ENCODE measurements at places on chromosomes 2 and 18.
A peak's percentile ranks its signal among the peaks of the same experiment; 100 is the strongest.

DNA sequence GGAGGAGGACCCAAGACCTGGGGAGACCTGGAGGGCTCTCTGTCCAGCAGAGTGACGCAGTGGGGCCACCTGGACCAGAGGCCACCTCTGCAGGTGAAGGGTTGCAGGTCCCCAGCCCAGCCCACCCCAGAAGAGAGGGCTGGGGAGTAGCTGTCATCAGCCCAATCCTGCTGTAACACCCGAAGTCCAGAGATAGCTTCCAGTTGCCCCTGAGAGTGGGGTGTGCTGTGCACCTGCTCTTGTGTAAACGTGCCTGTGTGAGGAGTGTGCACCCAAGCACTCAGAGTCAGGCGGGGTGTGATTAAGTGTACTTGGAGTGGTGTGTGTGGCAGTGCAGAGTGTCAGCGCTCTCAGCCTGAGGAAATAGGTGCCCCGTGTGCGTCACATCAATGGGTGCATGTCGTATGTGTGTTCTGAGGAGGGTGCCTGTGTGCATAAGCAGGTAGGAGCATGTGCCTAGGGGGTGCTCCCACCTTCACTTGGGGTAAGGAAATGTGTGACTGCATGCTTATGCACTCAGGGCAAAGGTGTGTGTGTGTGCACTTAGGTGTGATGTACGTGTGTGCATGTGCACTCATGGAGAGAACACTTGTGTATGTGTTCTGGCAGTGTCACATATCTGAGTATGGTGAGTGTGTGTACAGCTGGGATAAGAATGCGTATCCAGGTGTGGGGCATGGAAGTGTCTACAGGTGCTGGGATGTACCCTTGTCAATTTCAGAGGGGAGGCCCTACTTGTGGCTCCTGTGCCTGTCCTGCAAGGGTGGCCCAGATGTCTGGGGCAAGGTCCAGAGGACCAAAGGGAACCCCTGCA lies 672 bp downstream of the ATP6V1B1 start:
- peak; percentile 37 for DNase-seq
- H3K4me1 ChIP-seq, result no peaks in the 10 kb centered on the region
- H3K27me3 ChIP-seq, result peaks cover 35% of the 10 kb centered on the region
- no peaks in the 10 kb centered on the region for H3K36me3 ChIP-seq
- H3K27ac ChIP-seq, result no peak overlapping the region

- H3K27ac ChIP-seq, result peak overlapping the region; percentile 65
- H3K4me3 ChIP-seq, result no peak overlapping the region
- H3K4me1 ChIP-seq, result peaks cover 17% of the 10 kb centered on the region
- no peak for DNase-seq
- H3K27me3 ChIP-seq, result no peaks in the 10 kb centered on the region
Measured at GRCh38 chr2:98269274-98269673, 77.0 kb upstream of the CNGA3 start.

DNA sequence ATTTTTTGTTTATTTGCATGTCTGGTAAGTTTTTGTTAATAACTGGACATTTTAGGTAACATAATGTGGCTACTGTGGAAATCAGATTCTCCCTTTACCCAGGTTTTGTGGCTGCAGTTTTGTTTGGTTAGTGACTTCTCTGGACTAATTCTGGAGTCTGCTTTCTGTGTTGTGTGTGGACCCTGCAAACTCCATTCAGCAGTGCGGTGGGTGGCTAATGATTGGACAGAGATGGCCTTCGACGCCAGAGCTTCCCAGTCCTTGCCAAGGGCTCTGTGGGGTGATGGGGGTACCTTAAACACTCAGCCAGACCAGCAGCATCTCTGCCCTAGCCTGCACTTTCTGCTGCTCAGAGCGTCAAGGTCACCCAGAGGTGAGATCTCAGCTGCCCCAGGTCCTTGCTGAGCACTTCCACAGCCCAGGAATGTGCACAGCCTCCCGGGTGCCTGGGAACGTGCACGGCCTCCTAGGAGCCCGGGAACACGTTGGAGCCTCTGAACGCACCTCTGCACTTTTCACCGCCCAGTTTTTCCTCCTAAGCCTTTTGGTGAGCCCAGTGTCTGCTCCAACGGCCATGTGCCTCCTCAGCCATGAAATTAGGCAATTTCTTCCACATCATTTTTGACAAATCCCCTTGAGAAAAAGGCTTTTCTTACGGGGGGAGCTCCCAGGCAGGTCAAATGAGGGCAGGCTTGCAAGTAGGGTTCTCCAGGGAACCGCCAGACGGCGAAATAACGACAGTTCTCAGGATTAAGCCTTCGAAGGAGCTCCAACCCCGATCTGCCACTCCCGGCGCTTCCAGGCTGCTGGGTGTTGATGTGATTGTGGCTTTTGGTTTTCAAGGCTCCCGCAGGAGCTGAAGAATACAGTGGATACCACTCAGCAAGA lies 35.2 kb upstream of the KLF11 start:
- peaks cover 3% of the 10 kb centered on the region for H3K4me1 ChIP-seq
- H3K27me3 ChIP-seq, result no peaks in the 10 kb centered on the region
- H3K4me3 ChIP-seq, result no peak overlapping the region
- DNase-seq, result no peak

DNA sequence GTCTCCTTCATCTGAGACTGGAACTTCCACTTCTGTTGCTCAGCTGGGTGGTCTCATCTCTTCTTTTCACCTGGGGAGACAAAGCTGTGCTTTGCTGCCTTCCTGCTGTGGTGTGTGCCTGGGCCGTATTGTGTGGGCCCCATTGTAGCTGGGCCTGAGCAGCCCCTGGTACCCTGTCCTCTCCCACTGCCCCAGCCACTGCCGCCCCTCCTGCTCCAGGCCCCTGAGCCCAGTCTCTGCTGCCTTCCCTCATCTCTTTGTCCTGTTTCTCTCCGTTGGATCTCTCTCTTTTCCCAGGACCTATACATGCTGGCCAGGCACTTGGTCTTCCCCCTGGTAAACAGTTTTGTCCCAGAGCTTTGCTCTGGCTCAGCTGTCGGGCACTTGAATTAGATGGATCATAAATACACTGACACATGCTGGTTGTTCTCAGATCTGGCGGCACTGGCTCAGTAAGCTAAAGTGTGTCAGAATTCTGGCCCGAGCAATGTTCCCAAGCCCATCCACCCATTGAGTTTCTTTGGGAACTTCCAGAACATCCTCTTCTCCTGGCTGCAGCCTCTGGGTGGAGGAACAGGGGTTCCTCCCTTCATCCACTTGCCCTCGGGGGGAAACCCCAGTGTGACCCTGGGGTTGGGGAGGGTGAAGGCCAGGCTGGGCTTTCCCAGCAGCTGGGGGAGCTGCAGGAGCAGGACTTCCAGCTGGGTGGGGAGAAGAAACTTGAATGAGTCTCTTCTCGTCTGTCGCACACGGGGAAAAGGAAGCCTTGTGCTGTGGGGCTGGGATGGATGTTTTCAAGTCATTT lies 99.0 kb downstream of the DGKD start:
- no peak for DNase-seq
- H3K4me3 ChIP-seq, result no peak overlapping the region
- H3K36me3 ChIP-seq, result peaks cover 100% of the 10 kb centered on the region
- no peaks in the 10 kb centered on the region for H3K27me3 ChIP-seq
- H3K27ac ChIP-seq, result no peak overlapping the region

DNA sequence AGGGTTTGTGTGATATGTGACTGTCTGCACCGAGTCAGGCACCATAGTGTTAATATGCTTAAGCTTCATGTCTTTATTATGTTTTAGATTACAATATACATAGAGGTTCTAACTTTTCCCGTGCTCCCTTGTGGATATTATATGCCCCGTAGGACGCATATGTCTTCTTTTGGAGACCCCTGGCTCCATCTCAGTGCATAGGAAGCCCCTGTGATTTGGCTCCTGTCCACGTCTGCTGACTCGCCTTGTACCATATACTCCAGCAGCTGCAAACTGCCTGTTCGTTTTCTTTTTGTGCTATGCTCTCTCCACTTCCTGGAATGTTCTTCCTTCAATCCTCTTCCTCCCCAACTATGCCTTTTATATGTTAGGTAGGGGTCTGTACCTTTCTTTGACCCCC lies 110.9 kb downstream of the PTRHD1 start:
- peaks cover 5% of the 10 kb centered on the region for H3K36me3 ChIP-seq
- no peak overlapping the region for H3K27ac ChIP-seq
- no peaks in the 10 kb centered on the region for H3K27me3 ChIP-seq
- no peak for DNase-seq
- no peak overlapping the region for H3K4me3 ChIP-seq

All from tibial artery (tissue), 4 donors.